ENCODE measurements at places on chromosomes 5 and 9.

DNA sequence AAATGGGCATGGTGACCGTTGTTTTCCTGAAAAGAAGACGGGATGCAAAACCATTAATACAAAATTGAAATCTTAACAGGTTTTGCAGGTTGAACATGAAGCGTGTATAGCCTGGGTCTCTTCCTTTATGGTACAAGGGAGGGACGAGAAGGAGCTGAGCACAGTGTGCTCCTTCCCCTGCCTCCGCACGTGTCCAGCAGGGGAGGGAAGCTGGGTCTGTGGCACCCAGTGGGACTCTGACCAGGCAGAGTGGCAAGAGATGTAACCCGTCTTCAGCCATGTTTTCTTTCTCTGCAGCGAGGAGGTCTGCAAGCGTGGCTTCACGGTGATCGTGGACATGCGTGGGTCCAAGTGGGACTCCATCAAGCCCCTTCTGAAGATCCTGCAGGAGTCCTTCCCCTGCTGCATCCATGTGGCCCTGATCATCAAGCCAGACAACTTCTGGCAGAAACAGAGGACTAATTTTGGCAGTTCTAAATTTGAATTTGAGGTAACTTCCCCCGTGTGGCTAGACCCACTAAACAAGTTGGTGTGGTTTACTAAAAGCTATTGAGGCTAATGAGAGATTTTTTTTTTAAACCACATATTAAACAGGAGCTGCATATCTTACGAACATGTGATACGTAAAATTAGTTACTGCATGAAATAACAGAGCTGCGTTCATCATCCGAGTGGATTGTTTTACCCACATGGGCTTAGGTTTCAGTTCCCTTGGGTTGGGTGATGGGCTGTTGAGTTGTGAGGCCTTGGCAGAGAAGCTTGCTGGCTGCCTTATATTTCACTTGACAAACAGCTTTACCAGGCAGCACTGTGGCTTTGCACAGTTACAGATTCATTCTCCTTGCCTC is 143.7 kb downstream of the TRIO start:
- DNase-seq = no peak

GRCh38 chr5:76790632-76791290 is 28.1 kb upstream of the F2RL1 start:
- DNase-seq = no peak

GRCh38 chr9:22921742-22922141 is 475.1 kb downstream of the DMRTA1 start:
- DNase-seq = no peak

GRCh38 chr5:154743812-154744211 is 11.4 kb upstream of the LARP1 start:
- no peak for DNase-seq

- DNase-seq = no peak
Measured at GRCh38 chr9:80866576-80867227, 822.6 kb downstream of the TLE1 start.

DNA sequence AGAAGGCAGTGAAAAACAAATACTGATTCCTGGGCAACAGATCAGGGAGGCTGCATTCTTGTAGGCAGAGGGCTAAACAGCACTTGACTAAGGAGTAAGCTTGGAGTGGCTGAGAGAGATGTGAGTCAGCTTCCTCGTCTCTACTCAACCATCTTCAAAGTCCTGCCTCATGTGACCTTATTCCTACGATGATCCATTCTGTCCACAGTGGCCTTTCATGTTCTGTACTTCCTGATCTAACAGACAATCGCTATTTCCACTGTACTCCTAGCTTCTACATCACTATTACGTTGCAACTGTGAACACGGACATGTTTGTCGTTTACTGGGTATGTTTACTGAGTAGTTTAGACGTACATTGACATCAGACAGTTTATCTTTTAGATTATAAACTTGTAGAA is 365.4 kb downstream of the ARL15 start:
- DNase-seq = no peak

DNA sequence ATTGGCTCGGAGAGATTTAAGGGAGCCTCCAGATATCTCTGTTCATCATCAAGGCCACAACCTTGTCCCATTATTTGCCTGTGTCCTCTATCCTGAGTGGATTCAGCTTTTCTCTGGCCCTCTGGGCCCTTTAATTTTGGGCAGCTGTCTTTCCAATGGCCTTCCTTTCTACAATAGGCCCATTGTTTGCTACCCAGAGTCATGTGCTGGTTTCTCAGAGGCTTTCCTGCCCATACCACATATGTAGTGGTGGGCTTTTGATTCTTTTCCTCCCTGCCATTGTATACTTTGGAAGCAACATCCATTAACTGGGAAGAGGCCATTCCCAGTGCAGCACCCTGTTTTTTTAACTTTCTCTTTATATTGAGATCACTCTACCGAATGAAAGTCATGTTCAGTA is 233.9 kb upstream of the SGCD start:
- no peak for DNase-seq

DNA sequence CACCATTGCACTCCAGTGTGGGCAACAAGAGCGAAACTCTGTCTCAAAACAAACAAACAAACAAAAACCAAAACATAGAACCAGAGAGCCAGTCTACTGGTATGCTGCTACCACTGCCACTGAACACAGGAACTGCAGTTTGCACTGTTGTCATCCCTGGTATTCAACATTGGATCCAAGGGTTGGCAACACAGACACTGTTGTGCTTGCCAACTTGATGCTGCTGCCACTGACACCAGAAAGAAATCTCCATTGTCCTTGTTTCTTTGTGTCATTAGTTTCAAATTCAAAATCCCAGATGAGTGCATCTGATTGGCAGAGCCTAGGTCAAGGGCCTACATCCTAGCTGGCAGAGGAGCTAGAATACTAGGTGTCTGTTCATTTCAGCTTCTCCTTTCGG is 16.2 kb downstream of the HINT1 start:
- no peak for DNase-seq

DNA sequence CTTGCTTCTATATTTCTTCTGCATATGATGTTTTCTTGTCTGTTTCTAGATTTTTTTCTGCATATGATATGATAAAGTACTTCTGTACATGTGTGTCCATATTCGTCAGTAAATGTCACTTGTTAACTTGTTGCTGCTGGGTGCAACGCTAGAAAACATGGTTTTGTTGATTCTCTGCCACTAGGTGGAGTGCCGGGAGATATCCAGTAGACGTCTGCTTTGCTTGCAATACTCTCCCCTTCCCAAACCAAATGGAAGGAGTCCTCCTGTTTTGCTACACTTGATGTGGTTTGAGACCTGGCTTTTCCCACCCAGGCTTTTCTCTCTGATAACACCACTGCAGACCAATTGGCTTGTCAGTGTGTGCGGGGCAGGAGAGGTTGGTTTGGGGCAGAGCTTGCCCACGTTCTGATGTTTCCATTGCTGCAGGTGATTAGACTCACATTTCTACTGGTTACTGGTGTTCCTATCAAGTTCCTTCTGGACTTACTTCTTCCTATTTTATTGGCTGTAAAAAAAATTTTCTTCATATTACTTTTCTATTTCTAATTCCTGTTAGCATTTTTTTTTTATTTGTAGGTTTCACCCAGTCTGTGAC is 900.0 kb upstream of the CDH10 start:
- no peak for DNase-seq

DNA sequence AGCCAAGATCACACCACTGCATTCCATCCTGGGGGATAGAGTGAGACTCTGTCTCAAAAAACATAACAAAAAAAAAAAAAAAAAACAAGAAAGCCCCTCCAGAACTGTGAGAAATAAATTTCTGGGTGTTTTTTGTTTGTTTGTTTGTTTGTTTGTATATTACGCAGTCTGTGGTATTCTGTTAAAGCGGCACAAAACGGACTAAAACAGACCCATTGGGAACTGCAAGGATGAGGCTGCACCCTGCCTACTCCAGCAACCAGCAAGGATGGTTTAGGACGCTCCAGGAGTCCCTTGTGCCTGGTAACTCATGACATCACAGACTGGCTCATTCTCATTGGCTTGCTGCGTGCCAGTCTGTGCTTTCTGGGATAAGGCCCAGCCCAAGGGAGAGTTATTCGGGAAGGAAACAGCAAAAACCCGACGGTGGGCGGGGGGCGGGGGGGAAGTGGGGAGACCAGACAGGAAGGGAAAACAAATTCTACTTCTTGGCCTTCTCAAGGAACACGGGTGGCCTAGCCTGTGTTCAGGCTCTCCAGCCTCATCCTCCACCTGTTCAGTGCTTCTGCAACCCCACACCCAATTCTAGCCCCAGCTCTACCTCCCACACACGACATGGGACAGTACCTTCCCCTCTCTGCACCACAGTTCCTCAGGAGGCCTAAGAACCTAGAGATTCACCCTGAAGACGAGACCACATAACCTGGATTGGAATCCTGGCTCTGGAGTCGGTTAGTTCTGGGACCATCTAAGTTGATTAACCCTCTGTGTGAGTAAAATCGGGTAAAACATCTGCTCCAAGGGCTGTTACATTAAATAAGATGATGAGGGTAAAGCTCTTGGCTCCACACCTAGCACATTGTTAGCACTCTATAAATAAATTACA is 2.8 kb downstream of the CD74 start:
- DNase-seq = no peak

DNA sequence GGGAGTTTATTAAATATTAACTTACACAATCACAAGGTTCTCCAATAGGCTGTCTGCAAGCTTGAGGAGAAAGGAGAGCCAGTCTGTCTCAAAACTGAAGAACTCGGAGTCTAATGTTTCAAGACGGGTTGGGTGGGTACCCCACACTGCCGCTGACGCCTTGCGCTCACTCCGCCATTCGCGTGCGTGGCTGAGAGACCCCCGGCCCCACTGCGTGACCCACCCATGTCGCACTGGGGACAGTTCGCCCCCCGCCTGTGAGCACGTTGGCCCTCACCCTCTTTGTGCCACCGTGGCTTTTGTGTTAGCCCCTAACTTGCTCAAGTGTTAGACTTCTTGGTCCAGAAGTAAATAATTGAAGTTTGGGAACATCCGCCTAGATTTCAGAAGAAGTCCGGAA is 270.0 kb upstream of the ITGA1 start:
- DNase-seq = no peak

- DNase-seq = no peak
Measured at GRCh38 chr9:80004714-80005113, 432.9 kb downstream of the TLE4 start.

DNA sequence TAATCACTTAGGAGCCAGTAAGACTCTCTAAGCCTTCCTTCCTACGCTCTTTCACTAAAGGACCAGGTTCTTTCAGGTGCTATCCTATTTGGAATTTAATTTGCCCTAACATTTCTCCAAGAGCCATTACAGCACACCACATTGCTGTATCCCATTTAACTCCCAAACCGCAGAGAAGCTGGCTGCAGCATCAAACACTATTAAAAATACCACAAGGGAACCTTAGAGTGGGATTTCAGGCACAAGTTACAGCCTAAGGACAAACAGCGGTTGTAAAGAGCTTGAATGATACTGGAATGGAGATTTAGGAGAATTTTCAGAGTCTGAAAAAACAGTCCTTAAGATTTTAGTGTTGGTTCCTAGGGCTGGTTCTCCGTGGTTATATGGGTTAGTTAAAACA is 566.4 kb downstream of the RAB3C start:
- DNase-seq = no peak

GRCh38 chr9:134602547-134603362 is 38.8 kb upstream of the COL5A1 start:
- DNase-seq = no peak

- DNase-seq = no peak
Measured at GRCh38 chr9:116985596-116985995, 298.5 kb downstream of the TRIM32 start.

All from stimulated activated CD4-positive, alpha-beta T cell treated with anti-CD3 and anti-CD28 coated beads, Interleukin-1b, Interleukin-23, amount 100 ng/mL, for 4 hours (primary cell).